Suppressor macrophage (primary cell): ENCODE measurements at places on chromosomes 7 and 10.
A peak's percentile ranks its signal among the peaks of the same experiment; 100 is the strongest.

GRCh38 chr7:73740771-73741170 lies 2.2 kb upstream of the ABHD11 start:
- no peak for DNase-seq

- DNase-seq: peak; percentile 91
Observed at GRCh38 chr7:148527717-148528168, 62.8 kb upstream of the C7orf33 start.

DNA sequence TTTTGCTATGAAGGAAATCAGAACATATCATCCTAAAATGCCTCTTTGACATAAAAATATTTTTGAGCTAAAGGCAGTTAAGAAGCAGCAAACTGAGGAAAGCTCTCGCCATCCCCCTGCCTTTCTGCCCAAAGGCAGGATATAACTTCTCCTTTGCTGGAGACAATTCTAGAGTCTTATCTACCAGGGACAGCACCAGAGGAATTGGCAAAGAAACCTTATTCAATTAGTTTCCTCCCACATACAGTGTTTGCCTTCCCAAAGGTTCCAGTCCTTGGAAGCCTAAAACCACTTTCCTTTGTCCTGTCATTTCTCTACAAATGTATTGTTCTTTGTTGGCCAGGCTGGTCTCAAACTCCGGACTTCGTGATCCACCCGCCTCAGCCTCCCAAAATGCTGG lies 33.7 kb downstream of the MASTL start:
- DNase-seq: no peak

DNA sequence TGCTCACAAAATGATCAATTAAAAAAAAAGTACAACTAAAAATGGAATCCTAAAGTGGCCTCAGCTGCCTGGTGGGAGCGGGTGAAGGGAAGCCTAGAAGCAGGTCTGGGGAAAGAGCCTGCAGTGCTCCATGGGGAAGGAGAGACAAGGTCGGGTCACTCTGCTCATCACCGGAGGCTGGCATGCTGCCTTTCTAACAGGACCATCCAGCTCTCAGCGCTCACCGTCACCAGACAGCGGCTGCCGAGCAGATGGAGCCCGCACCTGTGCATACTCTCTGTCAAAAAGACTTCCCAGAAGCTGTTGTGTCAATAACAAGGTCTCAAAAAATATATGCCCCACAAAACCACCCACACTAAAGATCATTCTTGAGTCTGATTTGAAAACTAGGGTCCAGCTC lies 112.8 kb downstream of the BAMBI start:
- DNase-seq: no peak

DNA sequence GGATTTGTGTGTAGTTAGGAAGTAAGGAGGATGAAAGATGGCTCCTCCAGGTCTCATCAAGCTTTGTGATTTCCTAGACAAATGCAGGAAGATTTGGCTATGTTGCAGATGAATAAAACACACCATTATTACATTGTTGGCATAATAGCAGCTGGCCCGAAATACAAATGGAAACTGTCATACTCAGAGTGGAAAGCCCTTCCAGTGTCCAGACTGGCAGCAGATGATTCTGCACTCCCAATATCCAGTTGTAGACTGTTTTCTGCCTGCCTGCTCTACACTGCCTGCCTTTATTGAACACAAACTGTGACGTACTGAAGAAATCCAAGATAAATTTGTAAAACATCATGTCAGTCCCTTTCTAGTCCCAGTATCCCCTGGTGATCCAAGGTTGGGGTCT lies 99.7 kb upstream of the FZD1 start:
- no peak for DNase-seq

- no peak for DNase-seq
Observed at GRCh38 chr10:101577121-101577871, 10.8 kb downstream of the POLL start.

DNA sequence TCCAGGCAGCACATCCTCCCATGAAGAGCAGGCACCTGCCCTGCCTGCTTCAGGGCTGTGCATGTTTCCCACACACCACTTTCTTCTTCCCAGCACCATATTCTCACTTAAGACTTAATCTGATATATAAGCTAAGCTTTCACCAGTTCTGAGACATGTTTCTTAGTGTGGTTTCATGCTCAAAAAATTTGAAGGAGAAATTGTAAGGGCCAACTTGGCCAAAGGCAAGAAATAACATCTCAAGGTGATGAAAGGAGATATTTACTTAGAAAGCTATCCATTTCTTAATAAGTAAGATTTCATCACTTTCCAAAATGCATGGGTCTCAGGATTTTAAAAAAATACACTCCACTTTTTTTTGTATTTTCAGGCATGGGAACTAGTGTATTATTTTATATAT lies 468.1 kb upstream of the AKR1E2 start:
- DNase-seq: no peak

- DNase-seq: no peak
Observed at GRCh38 chr10:11626071-11626470, 14.6 kb upstream of the USP6NL start.

GRCh38 chr10:110376767-110377160 lies 72.0 kb upstream of the SMNDC1 start:
- DNase-seq: no peak

DNA sequence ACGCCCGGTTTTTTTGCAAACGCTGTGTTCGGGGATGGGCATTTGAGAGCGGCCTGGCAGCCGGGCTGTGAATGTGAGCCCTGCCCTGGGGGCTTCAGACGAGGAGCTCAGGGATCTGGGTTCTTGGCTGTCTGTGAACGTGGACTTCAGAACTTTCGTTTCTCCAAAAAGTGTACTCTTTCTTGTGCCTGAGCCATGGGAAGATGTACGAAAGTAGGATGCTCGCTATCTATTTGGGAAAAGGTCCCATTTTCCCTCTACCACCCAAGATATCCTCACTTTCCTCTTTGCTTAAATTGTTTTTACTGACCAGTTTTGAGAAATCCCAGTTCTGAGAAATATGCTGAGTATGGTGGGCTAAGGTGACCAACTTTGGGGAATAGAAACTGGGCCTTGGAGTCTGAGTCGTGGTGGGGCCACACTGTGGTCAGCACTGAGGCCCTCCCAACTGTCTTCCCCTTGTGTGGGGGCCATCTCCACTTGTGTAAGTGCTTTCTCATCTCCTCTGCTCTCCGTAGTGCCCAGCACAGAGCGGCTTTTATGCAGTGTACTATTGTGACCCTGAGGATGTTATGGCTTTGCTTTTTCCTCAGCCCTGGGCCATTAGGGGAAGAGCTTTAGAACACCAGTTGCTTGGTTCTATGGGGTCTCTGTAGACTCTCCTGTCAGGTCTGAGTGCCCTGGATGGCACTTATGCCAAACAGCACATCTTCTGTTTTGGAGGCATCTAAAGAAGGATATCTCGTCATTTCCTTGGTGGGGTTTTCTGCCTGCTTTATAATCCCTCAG lies 918 bp downstream of the DBNL start:
- DNase-seq: peak; percentile 44
